Myocyte (in vitro differentiated cells): ENCODE measurements at places on chromosomes 5 and 9. TPM values are rescaled to one million over a fixed set of nuclear protein-coding genes. Genes with fewer than 3 reads are reported as not detected.

Gene OCLN
- 0.10 and 0.40 TPM in 2 replicates for total RNA-seq

GRCh38 chr5:58069016-58069705 lies 390.7 kb downstream of the PLK2 start:
- DNase-seq = no peak

DNA sequence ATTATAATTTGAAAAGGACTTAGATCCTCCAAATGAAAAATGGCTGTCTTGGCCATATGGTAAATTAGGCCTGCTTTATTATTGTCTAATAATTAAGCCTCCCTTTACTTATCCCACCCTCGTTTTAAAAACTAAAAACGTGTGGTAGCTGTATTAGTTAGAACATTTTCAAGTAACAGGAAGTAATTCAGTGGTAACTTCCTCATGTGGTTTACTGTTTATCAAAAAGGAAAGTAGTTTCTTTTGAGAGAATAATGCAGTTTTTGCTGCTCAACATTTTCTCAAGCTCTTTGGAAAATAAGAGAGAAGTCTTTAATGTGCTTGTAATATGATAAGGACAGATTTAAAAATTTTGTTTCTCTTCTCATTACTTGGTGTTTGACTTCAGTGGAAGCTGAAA lies 26.0 kb downstream of the ZCCHC7 start:
- no peak for DNase-seq

DNA sequence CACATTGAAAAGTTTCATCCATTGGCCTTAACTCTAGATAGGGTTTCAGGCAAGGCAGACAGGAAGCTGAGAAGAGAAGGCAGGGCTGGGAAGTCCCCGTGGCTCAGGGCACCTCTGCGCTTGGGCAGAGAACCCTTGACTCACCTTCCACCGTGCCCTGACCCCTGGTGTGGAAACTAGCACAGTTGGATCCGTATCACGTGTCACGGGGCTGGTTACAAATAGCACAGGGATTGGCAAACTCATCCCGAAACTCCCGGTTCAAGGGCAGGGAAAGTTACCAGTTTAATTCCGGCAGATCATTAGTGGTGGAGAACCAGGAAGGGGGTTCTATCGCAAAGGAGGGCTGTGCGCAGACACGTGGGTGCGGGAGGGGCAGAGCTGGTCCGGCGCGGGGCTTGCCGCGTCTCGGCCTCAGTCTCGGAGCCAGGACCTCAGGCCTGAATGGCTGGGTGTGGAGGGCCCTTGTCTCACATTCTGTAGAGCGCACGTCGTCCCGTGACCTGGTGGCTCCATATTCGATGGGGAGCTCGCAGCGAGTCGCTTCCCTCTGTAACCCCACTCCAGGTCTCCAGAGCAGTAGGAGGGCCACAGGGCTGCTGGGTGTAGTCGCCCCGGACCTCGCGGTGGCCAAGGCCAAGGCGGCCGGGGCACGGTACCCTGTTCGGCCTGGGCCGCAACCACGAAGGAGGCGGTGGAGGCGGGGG lies 771 bp upstream of the TMEM171 start:
- DNase-seq = peak; percentile 38

- DNase-seq = peak; percentile 67
These were observed 117.7 kb upstream of the FER start for GRCh38 chr5:108629779-108630528.

GRCh38 chr9:101457003-101457402 lies 21.4 kb upstream of the ALDOB start:
- DNase-seq = no peak

- peak; percentile 97 for DNase-seq
These were observed 82.8 kb downstream of the DAP start for GRCh38 chr5:10678244-10678643.

DNA sequence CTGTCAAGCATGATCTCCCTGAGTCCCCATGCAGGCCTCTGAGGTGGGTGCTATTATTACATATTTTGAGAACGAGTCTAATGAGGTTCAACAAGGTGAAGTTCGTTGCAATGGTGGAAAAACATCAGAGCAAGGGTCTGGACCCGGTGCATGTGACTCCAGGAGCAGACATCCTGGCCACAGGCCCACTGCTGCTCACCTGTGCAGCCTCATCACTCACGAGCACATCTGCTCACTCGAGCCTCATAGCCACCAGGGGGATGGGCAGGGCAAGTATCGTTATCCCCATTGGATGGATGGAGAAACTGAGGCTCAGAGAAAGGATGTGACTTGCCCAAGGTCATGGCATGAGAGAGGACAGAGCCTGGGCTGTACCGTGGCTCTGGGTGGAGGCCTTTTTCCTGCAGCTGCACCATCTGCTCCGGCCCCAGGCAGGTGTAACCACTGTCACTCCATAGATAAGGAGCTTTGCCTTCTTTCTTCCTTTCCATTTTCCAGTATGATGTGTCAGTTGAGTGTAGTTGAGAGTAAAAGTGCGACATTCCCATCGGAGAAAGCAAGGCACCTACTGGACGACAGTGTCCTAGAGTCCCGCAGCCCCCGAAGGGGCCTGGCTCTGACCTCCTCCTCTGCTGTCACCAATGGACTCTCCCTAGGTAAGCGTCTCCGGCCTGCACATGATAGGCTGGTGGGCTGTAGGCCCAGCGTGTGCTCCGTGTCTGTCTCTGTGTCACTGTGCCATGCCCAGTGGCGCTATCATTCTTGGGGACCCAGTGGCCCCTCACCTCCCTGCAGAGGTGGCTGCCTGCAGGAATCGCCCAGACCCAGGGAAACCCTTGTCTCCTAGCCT lies 68.4 kb upstream of the GARNL3 start:
- DNase-seq = peak; percentile 21

GRCh38 chr9:76594764-76595424 lies 135.9 kb downstream of the GCNT1 start:
- no peak for DNase-seq
